Kasumi-1 (cell line): ENCODE measurements at places on chromosomes 4 and X.

DNA sequence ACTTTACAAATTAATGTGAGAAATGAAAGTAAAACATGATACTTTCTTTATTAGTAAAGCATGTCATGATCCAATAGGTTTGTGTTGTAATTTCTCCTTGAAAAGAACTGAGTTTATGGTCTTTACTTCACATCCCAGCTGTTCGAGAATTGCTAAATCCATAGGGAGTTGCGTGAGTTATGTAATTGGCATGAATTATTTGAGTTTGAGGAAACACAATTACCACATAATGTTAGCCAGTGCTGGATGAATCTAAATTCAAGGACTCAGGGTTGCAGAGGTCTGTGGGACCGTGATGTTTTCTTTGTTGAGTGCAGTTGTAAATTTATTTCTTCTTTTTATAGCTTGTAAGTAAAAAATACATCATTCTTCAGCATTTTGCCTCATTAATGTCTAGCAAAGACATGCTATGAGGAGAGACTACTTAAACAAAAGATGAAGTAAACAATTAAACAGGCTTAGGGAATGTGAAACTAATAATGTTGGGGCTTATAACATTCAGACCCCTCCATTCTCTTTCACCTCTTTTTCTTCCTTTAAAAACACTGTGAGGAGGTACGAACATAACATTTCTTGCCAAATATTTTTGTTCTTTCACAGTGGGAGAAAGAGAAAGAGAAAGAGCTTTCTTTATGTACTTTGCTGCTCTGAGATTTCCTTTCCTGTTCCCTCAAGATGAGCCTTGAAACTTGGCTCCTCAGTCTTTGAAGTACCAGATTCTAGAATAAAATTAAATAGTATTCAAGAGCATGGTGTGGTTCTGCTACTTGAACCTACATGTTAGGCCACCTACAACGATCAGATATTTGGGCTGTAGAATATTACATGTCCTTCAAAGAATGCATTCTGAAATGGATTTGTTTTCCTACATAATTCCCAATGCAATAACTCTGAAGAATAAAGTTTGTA is 159.6 kb upstream of the ANK2 start:
- DNase-seq: no peak

DNA sequence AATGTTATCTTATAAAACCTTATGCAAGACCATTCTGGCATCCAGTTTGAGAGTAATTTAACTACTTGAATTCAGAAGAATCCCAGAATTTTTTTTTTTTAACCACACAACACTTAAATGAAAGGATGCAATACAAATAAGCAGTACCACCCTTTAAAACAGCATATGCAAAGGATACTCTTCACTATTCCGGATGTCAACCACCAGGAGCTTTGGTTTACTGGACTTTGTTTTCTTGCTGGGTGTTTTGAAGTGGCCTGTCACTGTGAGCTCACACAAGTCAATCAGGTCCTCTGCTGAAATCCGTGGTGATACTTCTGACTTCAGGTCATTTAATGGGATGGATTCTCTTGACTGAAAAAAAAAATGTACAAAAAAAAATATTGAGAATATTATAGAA is 200.0 kb downstream of the TBCK start:
- no peak for DNase-seq

DNA sequence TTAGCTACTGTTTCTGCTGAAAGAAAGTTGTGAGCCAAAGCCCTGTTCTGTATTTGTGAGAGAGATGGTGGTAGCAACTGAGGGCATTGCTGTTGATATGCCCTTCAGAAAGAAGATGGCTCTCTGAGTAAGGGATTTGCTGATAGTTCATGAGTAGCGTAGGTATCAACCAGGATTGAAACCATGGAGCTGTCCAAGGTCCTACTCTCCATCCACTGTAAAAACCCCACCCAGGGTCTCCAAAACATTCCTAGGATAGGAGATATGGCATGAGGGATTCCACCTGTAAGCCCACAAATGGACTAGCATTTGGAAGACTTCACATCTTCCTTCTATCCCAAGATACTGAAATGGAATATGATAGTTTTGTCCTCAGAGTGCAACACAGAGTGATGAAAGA is 277.1 kb upstream of the PRKX start:
- DNase-seq: peak; percentile 0

DNA sequence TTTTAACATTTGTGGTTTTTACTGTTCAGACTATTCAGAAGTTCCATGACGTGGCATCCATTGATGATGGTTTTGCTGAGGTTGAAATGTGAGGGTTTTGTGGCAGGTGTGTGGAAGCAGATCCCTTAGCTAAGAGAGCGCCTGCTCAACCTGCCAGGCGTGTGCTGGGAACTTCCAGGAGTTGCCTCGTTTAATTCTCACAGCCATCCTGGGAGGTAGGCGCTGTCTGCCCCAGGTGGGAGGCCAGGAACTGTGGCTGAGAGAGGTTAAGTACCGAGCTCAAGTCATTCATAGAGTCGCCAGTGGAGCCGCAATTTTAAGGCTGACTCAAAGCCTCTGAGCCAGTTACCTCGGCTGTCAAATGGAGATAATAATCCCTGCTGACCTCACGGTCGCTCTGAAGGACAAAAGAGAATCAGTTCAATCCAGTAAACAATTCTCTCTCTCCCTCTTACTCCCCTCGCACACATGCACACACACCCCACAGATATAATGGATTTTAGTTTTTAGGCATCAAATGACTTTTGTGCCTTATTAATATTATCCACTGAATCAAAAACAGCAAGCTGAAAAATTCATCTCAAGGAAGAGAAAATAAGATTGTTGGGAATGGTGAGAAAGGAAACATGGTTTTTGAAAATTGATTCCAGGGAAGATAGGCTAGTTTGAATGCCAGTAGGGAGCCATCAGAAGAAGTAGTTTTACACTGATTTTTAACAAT is 171.3 kb downstream of the PTTG2 start:
- DNase-seq: no peak

DNA sequence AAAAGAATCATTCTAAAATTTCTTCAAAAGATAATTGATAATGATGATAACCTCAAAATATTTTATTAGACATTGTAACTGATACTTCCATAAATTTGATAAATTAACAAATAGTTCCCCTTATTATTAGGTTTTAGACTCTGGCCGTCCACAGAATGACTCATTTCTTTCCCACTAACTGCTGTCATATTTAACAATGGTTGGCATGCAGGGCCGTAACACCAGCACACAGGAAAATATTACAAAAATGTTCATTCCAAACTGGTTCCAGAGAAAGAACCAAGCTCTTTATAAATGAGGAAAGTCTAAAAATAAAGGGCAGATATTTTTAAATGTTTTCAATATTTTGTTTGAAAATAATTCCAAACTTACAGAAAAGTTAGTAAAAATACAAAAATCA is 28.2 kb downstream of the WDFY3 start:
- DNase-seq: no peak

DNA sequence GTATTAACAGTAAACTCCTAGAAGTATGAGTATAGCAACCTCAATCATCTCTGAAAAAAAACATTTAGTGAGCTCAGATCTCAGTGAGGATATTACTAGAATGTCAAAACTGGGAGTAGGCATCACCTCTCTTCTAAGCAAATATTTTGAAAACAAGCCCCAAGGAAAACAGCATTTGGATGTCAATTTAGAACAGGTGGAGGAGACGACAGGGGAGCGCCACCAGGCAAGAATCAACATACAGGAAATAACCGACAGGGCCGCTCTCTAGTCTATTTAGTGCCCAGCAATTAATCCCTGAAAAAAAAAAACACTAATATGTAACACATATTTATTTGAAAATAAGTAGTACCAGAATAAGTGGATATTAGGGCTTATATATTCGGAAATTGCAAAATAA is 940.3 kb upstream of the ADGRL3 start:
- no peak for DNase-seq

DNA sequence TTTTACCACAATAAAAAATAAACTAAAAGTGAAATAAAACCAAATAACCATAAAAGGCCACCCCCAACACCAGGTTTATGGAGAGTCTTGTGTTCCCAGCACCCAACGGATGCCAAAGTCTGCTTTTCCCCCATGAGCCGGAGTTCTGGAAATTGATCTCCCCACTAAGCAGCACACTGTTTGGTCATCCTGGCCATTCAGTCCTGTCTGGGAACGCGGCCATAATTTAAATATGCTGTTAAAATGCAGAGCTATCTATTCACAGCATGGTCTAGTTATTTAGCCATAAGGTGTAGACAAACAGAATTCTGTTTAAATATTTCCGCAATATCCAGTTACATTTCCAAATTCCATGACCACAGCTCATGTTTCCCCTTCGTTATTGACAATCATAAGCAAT is 129.6 kb upstream of the TBL1X start:
- no peak for DNase-seq
